ENCODE measurements at places on chromosomes 1 and 21.

DNA sequence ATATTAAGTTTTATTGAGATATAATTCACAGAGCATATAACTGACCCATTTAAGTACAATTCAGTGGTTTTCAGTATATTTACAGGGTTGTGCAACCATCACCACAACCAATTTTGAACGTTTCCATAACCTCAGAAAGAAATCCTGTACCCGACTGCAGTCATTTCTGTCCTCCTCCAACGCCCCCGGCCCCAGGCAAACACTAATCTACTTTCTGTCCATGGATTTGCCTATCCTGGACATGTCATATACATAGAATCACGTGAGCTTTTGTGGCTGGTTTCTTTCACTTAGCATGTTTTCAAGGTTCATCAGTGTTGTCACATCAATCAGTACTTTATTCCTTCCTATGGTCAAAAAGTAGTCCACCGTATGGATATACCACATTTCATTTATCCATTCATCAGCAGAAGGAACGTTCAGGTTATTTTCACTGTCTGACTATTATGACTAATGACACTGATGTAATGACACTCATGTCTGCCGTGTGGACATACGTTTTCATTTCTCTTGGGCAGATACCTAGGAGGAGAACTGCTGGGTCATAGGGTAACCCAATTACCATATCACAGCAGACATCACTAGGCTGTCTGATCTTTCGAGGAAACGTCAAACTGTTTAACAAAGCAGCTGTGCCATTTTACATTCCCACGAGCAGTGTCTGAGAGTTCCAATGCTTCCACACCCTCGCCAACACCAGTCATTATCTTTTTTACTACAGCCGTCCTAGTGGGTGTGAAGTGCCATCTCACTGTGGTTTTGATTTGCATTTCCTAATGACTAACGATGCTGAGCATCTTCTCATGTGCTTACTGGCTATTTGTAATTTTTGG, 30.8 kb downstream of the MRPL37 start:
- no peak for DNase-seq

- DNase-seq: no peak
Observed at GRCh38 chr1:61052395-61053225, 29.8 kb upstream of the NFIA start.

GRCh38 chr1:74465193-74465681, 47.2 kb downstream of the LRRC53 start:
- no peak for DNase-seq

- DNase-seq: no peak
Observed at GRCh38 chr1:224433041-224433691, 1.4 kb downstream of the WDR26 start.

DNA sequence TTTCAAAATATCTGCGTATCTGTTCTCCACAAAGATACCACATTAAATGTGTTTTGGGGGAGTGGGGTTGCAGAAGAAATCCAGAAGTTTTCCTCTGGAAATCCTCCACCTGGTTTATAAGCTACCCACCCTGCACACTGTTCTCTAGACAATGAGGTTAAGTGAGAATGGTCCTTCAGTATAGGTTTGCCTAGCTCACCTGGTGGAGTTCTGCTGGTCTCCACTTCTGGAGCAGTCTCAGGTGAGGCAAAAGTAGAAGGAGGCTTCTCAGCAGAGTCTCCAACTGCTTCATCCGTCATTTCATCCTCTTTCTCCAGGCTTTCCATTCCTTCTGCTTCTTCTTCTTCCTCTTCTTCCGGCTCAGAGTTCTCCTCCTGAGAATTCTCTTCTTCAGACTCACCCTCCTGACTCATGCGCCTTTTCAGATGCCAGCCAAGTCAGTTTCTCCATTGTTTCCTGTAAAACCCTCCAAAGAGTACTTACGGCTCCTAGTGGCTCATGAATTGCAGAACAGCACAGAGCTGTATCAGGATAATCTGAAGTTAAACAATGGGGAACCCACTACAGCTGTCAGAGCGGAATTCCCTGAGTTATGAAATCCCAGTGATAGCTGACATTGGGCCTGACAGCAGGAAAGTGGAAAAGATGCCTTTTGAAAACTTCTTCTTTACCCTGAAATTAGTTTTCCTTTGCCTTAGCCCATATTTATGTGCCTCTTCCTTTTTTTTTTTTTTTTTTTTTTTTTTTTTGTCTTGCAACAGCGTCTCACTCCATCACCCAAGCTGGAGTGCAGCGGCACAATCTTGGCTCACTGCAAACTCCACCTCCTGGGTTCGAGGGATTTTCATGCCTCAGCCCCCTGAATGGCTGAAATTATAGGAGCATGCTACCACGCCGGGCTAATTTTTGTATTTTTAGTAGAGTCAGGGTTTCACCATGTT, 38.5 kb downstream of the MSTO1 start:
- no peak for DNase-seq

GRCh38 chr1:61080413-61081143, 1.8 kb upstream of the NFIA start:
- DNase-seq: no peak

- DNase-seq: no peak
Observed at GRCh38 chr1:204432708-204433107, 21.1 kb upstream of the PPP1R15B start.

DNA sequence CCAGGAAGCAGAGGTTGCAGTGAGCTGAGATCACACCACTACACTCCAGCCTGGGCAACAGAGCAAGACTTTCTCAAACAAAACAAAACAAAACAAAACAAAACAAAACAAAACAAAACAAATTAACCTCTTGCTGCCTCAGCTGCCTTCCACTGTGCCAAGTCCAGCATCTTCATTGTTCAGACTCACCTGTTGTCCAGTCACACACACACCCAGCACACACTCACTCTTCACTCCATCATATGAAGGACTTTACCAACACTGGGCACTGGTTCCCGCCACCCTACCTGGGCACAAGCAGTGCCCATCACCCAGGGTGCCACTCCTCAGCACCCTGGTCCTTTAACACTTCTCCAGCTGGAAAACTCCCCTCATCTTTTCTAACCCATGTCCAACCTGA, 14.6 kb downstream of the PYCR2 start:
- no peak for DNase-seq

- DNase-seq: no peak
Observed at GRCh38 chr1:235151033-235151432, 10.0 kb downstream of the RBM34 start.

GRCh38 chr1:3037281-3038040, 16.2 kb downstream of the ACTRT2 start:
- DNase-seq: no peak

DNA sequence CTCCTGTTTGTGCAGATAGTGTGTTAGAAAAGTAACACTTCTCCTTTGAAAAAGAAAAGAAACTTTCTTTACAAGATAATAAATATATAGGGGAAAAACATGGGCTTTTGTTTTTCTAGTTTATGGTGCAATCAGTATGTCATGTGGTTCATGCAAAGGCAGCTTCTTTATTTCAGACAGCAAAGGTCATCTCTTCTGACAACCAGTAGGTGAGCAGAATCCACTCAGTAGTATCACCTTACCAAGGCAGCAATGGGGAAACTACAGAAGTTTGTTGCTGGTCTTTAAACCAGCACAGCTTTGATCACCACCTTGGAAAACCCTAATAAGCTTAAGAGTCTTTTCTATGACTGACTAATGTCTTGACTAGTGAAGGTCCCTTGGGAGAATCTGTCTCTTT, 13.0 kb upstream of the SAMSN1 start:
- DNase-seq: no peak

- DNase-seq: no peak
Observed at GRCh38 chr1:17122521-17123164, 3.4 kb upstream of the PADI2 start.

- DNase-seq: no peak
Observed at GRCh38 chr1:168362991-168363390, 82.3 kb downstream of the TBX19 start.

DNA sequence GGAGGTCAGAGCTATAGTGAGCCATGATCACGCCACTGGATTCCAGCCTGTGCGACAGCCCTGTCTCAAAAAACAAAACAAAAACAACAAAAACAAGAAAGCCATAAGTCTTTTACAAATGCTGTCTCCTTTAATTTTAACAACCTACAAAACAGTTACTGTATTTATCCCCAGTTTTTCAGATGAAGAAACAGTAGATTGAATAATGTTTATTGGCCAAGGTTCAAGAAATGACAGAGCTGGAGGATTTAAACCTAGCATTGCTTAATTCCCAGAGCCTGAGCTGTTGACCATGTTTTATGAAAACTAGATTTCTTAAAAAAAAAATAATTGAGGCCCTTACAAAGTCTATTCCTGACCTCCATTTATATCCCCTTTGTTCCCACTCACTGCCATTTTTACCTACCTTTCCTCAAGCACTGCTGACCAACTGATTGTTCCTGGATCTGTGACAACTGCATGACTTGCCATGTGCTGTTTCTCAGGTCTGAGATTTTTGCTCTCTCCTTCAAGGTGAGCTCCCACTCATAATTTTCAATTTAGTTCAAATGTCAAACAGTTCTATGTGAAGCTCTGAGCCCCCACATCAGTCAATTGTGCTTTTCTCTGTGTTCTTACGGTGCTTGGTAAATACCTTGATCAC, 140.8 kb downstream of the CHRM3 start:
- no peak for DNase-seq

GRCh38 chr1:21042929-21043605, 133.6 kb downstream of the EIF4G3 start:
- DNase-seq: no peak

GRCh38 chr1:58437623-58438022, 108.9 kb downstream of the OMA1 start:
- no peak for DNase-seq

- no peak for DNase-seq
Observed at GRCh38 chr1:38071312-38072256, 25.0 kb upstream of the POU3F1 start.

DNA sequence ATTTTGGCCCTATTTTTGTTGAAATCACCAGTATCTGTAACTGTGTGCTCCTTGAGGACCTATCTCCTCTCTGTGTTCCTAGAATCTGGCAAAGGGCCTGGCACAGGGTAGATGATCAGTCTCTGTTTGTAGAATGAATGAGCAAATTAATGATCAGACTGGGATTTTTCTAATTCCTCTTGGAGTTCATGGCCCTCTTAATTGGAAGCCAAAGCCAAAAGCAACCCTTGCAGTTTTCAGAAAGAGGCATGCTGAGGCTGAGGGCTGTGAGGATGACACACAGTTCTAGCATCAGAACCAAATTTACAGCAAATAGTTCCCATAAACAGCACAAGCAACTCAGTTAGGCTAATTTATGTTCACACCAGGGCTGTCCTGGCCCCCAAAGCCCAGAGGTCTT, 111.1 kb upstream of the BEND5 start:
- DNase-seq: no peak

DNA sequence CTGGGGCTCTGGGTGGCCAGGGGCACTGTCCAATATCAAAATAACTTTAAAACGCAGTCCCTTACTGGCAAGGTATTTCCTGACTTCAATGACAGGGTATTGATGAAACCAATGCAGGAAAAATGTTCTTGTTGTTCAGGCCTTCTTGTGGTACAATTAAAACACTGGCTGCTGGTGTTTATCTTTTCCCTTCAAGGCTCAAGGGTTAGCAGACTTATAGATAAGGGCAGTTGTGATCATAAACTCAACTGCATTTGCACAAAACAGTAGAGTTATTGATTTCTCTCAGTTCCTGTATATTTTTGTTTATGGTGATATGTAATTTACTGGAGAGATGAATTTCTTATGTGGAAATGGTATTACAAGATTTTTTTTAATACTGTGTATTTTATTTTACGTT, 2.7 kb upstream of the CD84 start:
- DNase-seq: no peak

DNA sequence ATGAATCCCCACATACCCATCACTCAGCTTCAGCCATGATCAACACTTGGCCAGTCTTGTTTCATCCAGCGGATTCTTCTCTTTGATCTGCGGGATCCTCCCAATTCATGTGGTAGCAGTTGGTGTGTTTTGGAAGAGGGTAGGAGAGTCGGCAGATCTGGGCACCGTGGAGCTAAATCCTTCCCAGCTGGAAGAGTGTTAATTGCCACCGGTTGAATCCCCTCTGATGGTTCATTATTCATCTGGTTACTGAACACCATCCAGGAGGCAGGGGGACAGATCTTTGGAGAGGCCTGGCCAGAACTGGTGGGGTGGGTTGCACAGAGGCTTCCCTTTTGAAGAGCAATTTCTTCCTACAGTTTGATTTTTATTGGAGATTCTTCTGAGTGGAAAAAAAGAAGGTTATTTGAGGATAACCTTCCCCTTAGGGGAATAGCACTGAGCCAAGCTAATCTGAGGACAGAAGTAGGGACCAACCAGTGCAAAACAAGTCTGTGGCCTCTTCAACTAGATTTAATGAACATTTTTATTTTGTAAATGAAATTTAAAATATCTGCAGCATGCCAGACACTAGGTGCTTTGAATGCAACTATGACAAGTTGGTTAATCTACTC, 8.1 kb downstream of the NFASC start:
- DNase-seq: no peak

DNA sequence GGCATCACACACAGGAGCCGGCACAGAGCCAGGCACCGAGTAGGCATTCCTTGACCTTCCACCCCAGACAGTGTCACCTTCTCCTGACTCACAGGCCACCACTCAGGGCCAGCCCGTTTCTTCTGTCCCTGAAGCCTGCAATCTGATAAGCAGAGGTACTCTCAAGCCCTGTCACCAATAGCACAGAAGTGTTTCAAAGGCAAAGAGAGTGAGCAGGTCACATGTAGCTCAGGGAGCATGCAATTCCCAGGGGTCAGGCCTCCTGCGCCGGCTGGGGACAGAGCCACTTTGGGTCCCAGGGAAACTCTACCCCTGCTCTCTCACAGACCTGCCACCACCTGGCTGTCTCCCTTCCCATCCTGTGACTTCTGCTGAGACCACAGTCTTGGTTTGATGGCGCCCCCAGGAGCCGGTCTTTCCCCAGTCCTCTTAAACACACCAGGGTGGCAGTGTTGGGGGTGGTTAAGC, 13.2 kb downstream of the CAPN9 start:
- DNase-seq: no peak

DNA sequence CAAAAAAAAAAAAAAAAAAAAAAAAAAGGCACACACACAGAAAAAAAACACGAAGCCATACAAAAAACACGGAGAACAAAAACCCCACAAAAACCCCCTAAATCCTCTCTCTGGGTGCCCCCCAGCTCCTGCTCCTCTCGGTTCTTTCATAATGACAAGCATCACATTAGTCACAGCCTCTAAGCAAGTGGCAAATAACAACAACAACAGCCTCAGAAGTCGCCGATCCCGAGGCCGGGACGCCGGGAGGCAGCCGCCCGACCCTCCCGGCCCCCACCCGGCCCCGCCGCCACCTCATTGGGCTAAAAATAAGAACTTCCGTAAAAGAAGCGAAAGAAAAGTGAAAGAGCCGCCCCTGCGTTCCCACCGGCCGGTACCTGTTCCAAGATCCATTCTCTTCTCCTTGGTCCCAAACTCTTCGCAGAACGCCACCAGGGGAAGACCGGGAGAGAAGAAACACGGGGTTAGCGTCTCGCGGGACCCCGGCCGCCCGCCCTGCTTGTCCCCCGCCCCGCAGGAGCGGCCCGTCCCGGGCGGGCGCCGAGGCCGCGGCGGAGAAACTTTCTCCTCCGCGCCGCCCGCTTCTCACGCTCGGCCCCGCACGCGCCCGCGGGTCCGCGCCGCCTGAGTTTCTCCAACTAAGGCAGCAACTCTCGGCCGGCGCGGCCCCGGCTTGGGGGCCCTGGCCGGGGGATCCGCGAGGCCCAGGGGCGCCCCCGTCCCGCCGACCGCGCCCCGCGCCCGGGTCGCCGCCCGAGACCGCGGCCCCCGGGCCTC, 102.8 kb downstream of the CASZ1 start:
- DNase-seq: no peak
